Mesothelial cell of epicardium (in vitro differentiated cells): ENCODE measurements at places on chromosomes 11 and 22.

DNA sequence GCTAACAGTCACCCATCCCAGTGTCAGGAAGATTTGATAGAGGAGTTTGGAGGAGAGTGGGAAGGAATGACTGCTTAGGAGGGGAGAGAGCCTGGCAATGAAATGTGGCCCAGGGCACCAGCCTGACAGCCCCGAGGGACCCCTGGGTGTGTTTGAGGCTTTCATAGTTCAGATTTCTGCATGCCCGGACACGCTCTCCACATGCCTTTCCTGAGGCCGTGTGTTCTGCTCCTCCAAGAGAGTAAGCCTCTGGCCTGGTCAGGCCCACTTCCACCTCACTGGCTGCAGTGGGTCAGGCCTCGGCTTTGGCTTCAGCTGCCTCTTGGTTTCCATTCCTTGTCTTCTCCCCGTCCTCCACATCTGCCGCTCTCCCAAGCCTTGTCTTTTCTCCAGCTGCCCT is 78.4 kb downstream of the C22orf31 start:
- no peak for DNase-seq

DNA sequence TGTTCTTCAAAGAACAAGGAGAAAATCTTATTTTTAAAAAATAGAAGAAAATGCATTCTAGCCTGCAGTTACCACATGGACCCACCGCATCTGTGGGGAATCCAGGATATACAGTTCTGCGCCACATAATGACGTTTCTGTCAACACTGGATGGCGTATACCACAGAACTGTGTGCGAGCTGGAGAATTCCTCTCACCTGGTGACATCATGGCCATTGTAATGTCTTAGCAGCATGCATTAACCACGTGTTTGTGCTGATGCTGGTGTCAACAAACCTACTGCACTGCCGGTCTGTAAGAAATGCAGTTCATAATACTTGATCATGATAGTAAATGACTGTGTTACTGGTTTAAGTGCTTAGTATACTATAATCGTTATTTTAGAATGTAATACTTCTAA is 174.7 kb downstream of the TBC1D22A start:
- DNase-seq, result no peak

DNA sequence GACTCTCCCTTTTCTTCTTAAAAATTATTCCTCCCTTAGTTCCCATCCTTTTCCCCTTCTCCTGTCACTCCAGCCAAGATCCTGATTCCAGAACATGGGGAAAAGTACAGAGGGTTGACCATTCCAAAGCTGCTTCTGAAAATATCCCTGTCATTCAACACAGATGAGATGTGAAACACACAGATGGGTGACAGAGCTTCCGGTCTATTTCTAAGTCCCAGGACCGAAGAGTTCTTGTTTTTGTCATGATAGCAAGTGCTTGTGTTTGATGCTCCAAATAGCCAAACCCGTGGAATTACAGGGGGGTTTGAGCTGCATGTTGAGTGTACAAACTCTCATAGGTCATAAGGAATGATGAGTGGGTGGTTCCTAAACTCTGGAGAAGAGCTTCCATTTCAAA is 57.9 kb downstream of the PARVA start:
- DNase-seq, result no peak

DNA sequence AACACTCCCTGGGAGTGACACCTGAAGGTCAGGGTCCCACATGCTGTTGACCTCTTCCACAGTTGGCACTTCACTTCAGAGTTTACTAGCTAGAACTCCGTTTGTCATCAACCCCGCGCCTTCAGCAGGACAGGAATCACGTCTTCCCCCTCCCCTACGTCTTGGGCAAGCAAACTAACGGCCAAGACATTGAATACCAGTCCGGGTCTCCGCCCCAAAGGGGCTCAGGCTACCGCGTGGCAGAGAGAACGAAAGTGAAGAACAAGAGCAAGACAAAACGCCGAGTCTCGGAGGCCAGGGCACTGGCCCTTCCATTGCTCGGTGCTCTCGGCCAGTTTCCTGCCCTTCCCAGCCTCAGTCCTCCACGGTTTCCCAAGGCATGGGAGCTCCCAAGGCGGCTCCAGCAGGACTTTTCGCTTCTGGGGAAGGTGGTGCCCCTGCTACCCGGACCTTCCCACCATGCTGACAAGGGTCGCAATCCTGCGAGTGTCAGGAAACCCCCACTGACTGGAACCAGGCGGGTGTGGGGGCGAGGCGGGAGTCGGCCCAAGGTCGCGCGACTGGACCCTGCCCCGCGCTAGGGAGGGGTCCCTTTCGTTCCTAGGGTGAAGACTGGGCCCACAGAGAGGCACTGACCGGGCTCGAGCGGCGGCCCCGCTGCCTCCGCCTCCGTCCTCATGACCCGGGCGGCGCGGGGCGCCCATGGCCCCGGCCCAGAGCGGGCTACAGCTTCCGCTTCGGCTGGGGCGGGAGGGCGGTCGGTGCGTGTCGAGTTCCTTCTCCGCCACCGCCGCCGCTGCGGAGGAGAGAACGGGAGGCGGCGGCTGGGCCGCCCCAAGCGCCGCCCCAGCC is at the start of gene GUCD1:
Gene GUCD1 (minus strand): TSS at position 826 of the 852 bp plus-strand sequence. CDS start 147 bp downstream, at position 679.
- DNase-seq, result peak; percentile 54

DNA sequence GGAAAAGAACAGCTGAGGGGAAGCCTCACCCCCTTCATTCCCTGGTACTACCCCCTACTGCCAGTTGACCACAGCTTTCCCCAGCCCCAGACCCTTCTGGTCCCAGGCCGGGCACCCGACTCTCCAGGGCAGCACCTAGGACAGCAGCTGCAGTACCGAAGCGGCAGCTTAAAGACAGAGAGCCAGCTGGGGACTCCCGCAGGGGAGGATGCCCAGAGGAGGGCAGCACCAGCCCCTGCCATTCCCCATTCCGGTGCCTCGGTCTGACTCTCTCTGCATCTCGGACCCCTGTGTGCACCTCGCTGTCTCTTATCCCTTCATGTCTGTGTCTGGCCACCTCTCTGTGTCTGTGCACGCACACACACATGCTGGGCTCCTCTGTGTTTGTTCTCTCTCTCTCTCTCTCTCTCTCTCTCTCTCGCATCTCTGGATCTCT is 9.4 kb downstream of the IGSF9B start:
- no peak for DNase-seq

- DNase-seq, result no peak
Measured at GRCh38 chr11:95132956-95133355, 43.3 kb downstream of the ENDOD1 start.

DNA sequence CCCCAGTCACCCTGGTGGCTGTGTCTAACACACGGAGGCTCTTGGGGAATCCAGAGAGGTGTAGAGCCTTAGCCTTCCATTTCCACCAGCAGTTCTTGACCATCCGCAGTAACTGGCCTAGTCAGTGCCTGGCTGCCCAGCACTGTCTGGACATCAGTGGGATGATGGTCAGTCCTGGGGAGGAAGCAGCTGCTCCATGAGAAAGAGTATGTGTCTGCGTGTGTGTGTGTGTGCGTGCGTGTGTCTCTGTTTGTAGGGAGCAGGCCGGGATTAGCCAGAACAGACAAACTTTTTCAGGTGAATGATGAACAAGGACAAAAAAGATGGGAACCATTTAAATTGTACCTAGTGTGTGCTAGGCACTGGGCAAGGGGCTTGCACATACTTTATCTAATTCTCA is 109.3 kb upstream of the SYT13 start:
- no peak for DNase-seq

GRCh38 chr11:256952-257737 is 20.4 kb downstream of the PSMD13 start:
- DNase-seq, result no peak

- peak; percentile 58 for DNase-seq
Measured at GRCh38 chr22:24525416-24526037, 29.4 kb downstream of the GUCD1 start.

DNA sequence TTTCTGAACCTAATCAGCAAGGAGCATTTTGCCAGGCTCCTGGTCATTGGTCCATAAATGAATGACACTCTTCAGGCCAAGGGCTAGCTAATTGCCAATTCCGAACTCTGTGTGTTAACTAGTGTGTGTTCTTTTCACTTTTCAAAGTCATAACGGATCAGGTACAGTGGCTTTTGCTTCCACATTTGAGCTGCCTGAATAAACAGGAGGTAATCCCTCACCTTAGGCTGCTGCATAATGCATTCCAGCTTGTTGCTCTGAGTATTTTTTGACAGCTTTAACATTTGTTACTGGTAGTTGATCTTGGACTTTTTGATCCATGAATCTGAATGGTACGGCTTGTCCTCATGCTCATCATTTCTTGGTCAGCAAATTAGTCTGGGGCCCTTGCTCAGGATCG is 485.1 kb downstream of the CNTN5 start:
- no peak for DNase-seq

DNA sequence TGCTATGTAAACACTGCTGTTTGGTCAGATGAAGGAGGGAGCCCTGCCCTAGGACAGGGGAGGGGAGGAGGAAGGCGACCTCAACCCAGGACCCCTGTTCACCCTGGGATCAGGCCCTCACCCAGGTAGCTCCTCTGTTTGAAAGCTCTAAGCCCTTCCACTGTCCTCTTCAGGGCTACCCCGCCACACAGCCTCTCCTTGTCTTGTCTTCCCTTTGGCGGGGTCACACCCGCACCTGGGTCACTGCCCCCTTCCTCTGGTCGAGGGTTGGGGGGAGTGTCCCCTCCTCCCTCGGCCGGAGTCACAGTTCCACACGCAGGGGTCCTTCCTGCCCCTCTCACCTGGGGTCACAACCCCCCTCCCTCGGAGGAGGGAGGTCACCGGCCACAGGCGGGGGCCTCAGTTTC is 463 bp upstream of the PTPMT1 start:
- no peak for DNase-seq
